Activated CD4-positive, alpha-beta T cell treated with anti-CD3 and anti-CD28 coated beads, Interleukin-2, amount 10 ng/mL, durations not matched to agents 24 days and 14 days (primary cell): ENCODE measurements at places on chromosomes 13 and 19.

DNA sequence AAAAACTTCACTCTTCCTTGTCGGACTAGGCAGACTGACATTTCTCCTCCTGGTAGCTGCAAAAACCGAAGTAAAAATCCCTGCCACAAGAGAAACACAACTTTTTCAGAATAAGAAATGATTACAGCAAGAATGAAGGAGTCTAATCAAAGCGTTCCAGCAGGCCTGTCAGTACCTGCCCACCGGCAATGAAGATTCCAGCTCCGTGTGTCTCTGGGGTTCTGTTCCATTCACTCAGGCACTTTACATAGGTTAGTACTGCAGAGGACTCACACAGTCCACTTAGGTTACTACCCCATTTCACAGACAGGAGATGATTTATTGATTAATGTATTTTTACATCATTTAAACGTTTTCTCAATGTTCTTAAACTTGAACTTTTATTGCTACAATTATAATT, 275.5 kb downstream of the NHLRC3 start:
- DNase-seq, result no peak

- DNase-seq, result no peak
These were observed 9.0 kb downstream of the CIB3 start for GRCh38 chr19:16164222-16164890.

DNA sequence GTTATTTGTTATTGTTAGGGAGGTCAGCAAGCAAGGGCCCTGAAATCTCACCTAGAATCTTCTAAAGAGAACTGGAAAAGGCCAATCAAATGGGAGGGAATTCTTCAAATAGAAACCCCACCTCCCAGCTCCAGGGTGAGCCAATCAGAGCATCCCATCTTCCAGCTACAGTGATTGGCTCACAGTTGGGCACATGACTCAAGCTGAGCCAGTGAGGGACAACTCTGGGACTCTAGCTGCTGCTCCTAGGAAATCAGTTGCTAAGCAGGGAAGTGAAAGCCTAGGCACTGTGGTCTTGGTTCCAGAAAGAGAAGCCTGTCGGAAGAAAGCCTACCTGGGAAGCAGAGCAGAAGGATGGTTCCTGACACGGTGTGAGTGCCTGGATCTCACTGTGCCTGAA, 13.4 kb downstream of the TM6SF2 start:
- DNase-seq, result no peak

DNA sequence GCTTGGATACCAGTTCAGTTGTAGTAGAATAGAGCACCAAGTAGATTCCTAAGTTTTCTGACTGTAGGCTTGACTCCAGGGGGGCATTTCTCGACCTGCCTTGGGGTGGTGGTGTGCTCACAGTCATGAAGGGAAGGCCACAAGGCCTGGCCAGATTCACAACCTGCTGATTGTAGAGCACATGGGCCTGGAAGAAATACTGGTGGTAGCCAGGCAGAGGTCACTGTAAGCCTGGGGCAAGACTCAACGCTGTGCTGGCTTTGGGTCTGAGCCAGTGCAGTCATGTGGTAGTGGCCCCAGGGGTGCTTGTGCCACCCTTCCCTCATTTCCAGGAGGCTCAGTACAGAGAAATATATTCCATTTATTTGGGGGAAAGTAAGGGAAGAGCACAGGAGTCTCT, 832.3 kb upstream of the SLC10A2 start:
- DNase-seq, result no peak

GRCh38 chr19:45848922-45849321, 14.0 kb downstream of the SYMPK start:
- DNase-seq, result no peak

DNA sequence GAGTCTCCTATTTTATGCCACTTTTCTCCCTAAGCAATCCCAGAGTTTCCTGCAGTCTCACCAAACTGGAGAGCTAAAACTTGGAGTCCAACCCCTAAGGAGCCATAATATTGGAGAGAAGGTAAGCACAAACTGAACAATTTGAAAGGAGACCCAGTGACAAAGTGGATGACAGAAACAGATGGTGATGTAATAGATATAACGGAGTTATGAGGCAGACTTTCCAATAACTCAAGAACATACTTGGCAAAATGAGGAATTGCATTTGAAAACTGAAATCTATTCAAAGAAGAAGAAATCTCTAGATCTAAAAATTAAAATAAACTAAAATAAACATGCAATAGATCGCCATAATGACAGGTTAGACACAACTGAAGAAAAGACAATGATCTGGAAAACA, 200.9 kb upstream of the MIR17HG start:
- DNase-seq, result no peak
